Muscle of leg (tissue), 16 donors: ENCODE measurements at places on chromosomes 4 and X. TPM values are rescaled to one million over a fixed set of nuclear protein-coding genes. Genes with fewer than 3 reads are reported as not detected.

- no peak for DNase-seq
These were observed 392.5 kb downstream of the ZNF674 start for GRCh38 chrX:46152756-46153155.

DNA sequence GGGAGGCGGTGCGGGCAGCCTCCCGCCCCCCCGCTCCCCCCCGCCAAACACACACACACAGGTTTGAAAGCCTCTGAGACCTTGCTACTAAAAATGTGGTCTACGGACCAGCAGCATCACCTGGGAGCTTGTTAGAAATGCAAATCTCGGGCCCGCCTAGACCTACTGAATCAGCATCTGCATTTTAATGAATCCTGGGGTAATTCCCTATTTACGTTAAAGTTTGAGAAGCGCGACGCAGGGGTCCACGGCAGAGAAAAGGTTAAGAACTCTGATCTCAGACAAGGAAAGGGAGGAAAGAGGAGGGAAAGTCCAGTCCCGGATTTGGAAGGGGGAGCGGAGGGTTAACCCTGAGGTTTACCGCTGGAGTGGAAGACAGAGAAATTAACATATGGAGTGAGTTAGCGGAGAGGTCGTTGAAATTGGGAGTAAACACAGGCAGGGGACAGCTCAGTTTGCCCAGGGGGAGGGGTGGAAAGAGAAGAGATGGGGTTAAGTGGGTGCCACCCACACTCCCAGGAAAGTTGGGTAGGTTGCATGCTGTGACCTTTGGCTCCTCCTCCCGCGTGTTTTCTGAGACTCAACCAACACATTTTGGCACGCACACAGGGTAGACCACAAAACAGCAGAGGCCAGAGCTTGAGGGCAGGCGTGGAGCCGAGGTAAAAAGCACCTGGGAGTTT is 483.6 kb downstream of the BCOR start:
- DNase-seq: peak; percentile 16

- DNase-seq: no peak
These were observed 77.3 kb downstream of the SHROOM4 start for GRCh38 chrX:50736656-50737055.

DNA sequence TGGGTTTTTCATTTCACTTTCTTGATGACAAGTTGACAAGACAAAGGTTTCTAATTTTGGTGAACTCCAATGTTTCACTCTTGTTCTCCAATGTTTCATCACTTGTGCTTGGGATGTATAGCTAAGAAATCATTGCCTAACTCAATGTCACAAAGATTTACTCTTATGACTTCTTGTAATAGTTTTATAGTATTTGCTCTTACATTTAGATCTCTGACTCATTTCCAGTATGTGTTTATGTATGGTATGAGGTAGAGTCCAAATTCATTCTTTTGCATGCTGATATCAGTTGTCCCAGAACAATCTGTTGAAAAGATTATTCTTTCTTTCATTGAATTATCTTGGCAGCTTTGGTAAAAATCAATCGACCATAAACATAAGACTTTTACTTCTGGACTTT is 12.2 kb upstream of the NWD2 start:
- DNase-seq: no peak

DNA sequence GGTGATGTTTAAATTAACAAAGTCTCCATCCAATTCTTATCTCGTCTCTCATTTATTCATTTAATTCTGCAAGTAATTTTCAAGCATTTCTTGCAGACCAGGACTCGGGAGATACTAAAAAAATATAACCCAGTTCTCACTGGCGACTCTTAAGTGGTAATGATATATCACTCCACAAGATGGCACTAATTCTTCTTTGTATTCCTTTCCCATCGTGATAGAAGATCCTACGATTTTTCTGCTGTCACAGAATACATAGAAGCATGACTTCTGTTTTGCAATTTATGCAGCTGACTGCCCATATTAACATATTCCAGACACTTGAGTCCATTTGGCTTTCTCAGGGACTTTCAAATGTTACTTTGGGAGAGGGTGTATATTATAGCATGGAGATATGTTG is 64.0 kb upstream of the FGF13 start:
- peak; percentile 56 for DNase-seq

- DNase-seq: no peak
These were observed 101.5 kb downstream of the PDGFC start for GRCh38 chr4:156870131-156870530.

DNA sequence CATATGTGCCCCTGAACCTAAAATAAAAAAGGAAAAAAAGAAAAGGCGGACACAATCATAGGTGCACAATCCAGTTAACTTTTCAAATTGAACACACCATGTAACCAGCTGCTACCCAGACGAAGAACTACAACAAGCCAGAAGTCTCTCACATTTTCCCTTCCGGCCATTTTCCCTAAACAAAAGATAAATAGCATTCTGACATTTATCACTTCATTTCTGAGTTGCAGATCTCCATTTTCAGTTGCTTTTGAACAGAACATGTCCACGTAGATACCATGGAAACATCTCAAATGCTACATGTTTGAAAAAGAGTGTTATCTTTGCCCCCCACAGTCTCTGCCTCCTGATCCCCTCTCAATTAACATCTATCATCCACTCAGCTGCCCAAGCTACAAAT is 29.2 kb upstream of the CABS1 start:
- no peak for DNase-seq

DNA sequence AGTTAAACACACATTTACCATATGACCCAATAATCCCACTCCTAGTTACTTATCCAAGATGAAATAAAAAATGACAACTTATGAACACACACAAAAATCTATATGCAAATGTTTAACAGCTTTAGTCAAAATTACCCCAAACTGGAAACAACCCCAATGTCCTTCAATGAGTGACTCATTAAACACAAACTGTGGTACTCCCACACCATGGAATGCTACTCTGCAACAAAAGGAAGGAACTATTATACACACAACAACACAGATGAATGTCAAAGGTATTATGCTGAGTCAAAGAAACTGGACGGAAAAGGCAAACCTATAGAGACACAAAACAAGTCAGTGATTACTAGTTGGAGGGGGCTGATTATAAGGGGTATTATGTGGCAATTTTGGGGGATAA is 40.5 kb downstream of the MED14 start:
- DNase-seq: no peak

- no peak for DNase-seq
These were observed 14.5 kb upstream of the PRRG3 start for GRCh38 chrX:151680805-151681204.

DMP1 gene
- not detected for polyA plus RNA-seq

KIAA1210 gene
- 0.17 TPM for polyA plus RNA-seq
